ENCODE measurements at places on chromosomes 2 and 18.
A peak's percentile ranks its signal among the peaks of the same experiment; 100 is the strongest.

GRCh38 chr2:114814355-114814754 lies 371.9 kb downstream of the DPP10 start:
- DNase-seq, result no peak

DNA sequence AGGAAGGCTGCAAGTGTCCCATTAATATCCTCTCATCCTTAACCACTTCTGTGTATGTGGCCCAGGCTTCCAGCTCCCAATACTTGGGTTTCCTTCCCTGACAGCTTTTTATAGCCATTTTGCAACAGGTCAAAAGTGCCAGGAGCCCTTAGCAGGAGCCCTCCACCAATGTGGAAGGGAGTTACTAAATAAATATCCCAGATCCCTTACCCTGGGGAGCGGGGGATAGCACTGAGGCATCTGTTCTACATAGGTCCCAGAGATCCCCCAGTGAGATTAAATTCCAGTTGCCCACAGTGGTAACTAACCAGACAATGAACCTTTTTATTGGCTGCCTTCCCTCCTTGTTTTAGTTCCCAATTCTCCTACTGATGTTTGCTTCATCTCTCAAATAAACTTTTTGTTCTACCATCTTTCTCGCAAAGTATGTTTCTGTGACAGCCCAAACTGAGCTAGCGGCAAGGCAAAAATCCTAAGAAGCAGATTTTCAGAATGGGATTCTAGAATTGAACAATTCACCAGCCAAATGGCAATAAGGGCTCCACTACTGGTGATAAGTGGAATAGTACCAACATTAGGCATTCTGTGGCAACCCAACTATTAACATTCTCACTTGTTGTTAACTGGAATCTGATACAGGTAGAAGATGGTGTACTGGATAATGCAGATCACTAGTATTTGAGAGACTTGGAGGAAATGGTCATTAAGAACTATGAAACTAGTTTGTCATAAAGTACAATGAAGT lies 83.9 kb upstream of the MAPRE2 start:
- DNase-seq, result no peak

GRCh38 chr2:133959066-133959465 lies 294.8 kb upstream of the MGAT5 start:
- no peak for DNase-seq

GRCh38 chr18:79064228-79064627 lies 5.0 kb upstream of the ATP9B start:
- no peak for DNase-seq

- DNase-seq, result no peak
Measured at GRCh38 chr2:111140815-111141214, 20.1 kb downstream of the BCL2L11 start.

DNA sequence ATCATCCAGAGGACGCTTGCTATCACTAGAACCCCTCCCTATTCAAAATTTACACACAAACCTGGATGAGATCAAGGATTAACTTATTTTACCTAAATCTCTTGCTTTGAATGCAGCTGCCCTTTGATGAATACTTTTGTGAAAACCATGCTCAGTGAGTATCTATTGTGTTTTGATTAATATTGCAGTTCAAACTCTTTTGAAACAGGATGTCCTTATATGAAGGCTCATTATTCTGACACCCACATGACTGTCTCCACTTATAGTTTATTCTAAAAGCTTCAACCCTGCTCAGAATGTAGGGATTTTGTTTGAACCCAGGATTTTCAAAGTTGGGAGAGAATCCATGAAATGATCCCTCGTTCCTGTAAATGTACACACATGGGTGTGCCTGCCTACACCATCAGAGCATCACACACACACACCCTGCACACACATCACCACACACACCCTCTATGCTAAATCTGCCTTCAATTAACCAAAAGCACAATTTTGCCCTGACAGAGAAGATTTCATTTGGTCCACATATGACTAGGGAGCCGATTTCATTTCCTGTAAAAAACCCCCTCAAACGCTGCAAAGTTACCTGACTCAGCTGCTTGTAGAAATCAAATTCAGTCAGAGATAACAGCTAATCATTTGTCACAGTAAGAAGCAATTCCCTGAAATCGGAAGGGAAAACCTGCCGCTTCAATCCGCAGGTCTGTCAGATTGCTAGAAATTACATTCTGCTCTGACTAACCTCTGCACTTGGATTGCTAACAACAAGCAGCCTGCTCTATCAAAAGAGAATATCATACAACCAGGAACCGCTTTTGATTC lies 65.2 kb downstream of the ZEB2 start:
- DNase-seq, result no peak

DNA sequence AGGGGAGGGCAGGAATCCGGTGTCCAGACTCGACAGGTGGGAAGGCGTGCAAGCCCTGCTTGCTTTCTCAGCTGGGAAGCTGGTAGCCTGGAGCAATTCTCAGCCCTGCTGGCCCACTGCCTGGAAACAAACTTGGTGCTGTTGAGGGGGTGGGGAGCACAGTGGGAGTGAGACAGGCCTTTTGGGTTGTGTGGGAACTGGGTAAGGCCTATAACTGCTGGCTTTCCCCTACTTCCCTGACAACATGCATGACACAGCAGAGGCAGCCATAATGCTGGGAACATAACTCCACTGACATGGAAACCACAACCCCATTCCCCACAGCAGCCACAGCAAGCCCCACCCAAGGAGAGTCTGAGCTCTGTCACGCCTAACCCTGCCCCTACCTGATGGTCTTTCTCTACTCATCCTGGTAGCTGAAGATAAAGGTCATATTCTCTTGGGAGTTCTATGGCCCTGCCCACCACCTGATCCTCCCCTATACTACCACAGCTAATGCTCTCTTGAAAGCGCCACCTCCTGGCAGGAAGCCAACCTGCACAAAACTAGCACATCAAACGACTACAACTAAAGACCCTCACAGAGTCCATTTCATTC lies 122.9 kb upstream of the ACVR1C start:
- no peak for DNase-seq

- DNase-seq, result no peak
Measured at GRCh38 chr2:235411905-235412485, 81.8 kb upstream of the AGAP1 start.

GRCh38 chr2:36564377-36564930 lies 33.5 kb downstream of the FEZ2 start:
- no peak for DNase-seq

- DNase-seq, result no peak
Measured at GRCh38 chr2:24566209-24566608, 75.2 kb downstream of the NCOA1 start.

GRCh38 chr2:215431290-215431689 lies 4.6 kb downstream of the FN1 start:
- no peak for DNase-seq

DNA sequence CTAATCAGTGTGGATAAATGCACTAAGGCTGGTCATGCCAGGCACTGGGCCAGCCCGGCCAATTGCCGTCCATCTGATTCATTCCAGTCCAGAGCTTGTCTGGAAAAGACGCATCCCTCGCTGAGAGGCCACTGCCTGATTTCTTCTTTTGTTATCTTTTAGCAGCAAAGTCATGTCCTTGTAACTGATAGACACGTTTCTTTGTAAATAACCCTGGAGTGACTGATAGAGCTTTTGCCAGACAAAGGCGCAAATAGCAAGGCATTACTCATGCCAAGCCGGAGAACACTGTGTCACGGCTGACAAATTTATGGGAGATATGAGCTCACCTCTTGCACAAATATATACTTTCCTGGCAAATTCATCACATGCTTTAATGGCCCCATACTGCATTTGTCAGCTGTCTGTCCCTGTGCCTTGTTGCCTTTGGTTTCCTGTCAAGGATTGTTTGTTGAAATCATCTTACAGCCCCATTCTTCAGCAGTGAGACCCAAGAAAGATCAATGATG lies 164.4 kb downstream of the ETAA1 start:
- DNase-seq, result no peak

- DNase-seq, result peak; percentile 23
Measured at GRCh38 chr2:113390124-113390849, 47.2 kb upstream of the ZNG1B start.

GRCh38 chr2:10009811-10010781 lies 33.3 kb upstream of the KLF11 start:
- no peak for DNase-seq

- DNase-seq, result no peak
Measured at GRCh38 chr2:68861330-68861729, 9.9 kb downstream of the BMP10 start.

GRCh38 chr2:61943251-61943650 lies 37.8 kb downstream of the COMMD1 start:
- no peak for DNase-seq

GRCh38 chr2:19292007-19292406 lies 66.4 kb downstream of the OSR1 start:
- DNase-seq, result no peak

DNA sequence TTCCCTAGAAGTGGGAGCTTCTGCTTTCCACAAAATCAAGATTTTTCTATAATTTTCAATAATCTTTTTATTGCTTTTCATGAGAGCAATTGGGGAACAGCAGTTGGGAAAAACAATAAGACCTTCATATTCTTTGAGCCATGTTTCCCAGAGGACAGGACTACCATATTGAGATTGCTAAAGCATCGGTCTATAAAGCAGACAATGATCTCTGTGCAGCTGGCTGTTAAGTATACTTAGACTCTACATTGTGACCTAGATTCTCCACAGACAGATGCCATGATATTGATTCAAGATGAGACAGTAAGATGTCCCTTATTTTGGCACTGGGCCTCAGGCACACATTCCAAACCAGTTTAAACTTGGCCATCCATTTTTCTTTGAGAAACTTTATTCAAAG lies 1178.7 kb downstream of the SUCLG1 start:
- no peak for DNase-seq

GRCh38 chr2:233919938-233920337 lies 2.8 kb downstream of the TRPM8 start:
- no peak for DNase-seq

Data from stimulated activated CD4-positive, alpha-beta T cell treated with anti-CD3 and anti-CD28 coated beads, TNF-alpha, amount 100 ng/mL, for 1 hour (primary cell).